ENCODE measurements at places on chromosomes 16 and 17. TPM values are rescaled to one million over a fixed set of nuclear protein-coding genes. Genes with fewer than 3 reads are reported as not detected.

The POLR3K gene
- total RNA-seq, result 3.4 TPM

- no peak for DNase-seq
Measured at GRCh38 chr16:49600536-49600935, 226.9 kb downstream of the C16orf78 start.

DNA sequence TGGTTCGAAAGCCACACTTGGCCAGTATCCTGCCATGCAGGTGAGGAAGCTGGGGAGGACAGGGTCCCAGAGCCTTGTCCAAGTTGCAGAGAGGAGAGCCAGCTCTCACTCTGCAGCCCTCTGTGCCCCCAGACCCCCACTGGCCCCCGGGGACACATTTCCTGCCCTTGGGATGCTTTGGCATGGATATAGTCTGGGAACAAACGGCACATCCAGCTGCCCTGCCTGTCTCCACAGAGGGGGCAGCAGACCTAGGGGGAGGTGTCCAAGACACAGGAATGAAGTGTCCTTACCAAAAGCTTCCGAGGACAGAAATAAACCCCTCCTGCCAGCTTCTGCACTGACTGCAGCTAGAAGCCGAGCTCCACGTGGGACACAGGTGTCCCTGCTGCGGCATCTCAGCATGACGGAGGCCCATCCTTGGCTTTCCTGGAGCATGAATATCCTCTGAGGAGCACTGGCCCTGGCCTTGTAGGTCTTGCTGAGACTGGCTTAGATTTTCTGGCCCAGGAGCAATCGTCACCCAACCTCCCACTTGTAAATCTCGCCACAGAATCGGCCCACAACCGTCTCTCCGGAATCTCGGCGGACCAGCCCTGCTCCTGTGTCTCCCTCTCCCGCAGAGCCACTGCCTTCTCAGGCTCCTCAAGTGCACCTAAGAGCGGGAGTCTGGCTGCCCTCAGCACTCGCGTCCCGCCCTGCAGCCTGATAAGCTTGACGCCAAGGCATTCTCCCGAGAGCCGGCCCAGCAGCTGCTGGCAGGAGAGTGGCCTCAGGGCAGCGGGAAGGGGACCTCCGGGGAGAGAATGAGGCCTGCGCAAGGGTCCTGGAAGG, 1.1 kb upstream of the CAPN15 start:
- DNase-seq, result no peak

The DPEP3 gene
- total RNA-seq, result not detected

DNA sequence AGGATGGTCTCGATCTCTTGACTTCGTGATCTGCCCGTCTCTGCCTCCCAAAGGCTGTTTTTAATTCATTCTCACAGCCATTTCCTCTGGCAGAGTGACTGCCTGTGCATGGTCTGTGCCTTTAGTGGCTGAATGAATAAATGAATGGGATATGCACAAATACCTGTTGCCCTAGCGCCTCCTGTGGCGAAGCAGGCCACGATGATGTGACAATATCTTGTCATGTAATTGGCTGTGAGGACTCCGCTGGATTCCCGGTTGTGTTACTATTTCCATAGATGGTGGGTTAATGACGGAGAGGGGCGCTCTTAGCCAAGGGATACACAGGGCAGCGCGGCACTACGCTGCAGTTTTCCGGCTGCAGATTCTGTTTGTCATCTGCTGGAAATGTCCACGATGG, 26.8 kb upstream of the ENDOV start:
- DNase-seq, result no peak

Data from cerebellum (tissue), 4 donors.